ENCODE measurements at places on chromosomes 2 and 18. TPM values are rescaled to one million over a fixed set of nuclear protein-coding genes. Genes with fewer than 3 reads are reported as not detected.

METTL5 gene
- 78.2 TPM for total RNA-seq

TIA1 gene
- 23.9 TPM for total RNA-seq

PROM2 gene
- 53.7 TPM for total RNA-seq

SPC25 gene
- total RNA-seq, result 6.8 TPM

RAD51AP2 gene
- total RNA-seq, result 0.14 TPM

RAB27B gene
- 14.2 TPM for total RNA-seq

OTOS gene
- total RNA-seq, result not detected

SRD5A2 gene
- total RNA-seq, result not detected

GALNT5 gene
- total RNA-seq, result 48.1 TPM

SPHKAP gene
- not detected for total RNA-seq

ZNF513 gene
- total RNA-seq, result 9.1 TPM

LINC00305 gene
- not detected for total RNA-seq

ASIC4 gene
- not detected for total RNA-seq

XDH gene
- 4.6 TPM for total RNA-seq

DRC1 gene
- total RNA-seq, result not detected

SLC14A1 gene
- not detected for total RNA-seq

NDUFV2 gene
- total RNA-seq, result 127 TPM

ADAM17 gene
- total RNA-seq, result 26.6 TPM

ARID5A gene
- 5.9 TPM for total RNA-seq

OXER1 gene
- total RNA-seq, result not detected

TUBB8B gene
- not detected for total RNA-seq

DPYSL5 gene
- not detected for total RNA-seq

ANKRD23 gene
- 0.56 TPM for total RNA-seq

ST6GAL2 gene
- 0.23 TPM for total RNA-seq

ERBB4 gene
- not detected for total RNA-seq

OBSL1 gene
- 35.9 TPM for total RNA-seq

ANKRD30B gene
- not detected for total RNA-seq

LYPD1 gene
- total RNA-seq, result not detected

LRP2 gene
- total RNA-seq, result not detected

GALR1 gene
- not detected for total RNA-seq

SNED1 gene
- 0.05 TPM for total RNA-seq
